ENCODE measurements at places on chromosomes 11 and 22.

GRCh38 chr11:43736502-43737200 is 56.1 kb downstream of the HSD17B12 start:
- DNase-seq = peak; percentile 9

DNA sequence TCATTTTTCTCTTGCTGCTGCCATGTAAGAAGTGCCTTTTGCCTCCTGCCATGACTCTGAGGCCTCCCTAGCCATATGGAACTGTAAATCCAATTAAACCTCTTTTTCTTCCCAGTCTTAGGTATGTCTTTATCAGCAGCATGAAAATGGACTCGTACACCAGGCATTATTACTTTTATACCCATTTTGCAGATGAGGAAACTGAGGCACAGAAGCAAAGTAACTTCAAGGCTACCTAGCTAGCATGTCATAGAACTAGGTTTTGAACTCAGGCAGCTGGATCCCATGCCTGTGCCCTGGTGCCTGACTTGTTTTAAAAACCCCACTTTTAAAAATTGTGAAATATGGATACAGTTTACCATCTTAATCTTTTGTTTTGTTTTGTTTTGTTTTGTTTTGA is 25.8 kb downstream of the KIAA1671 start:
- DNase-seq = no peak

DNA sequence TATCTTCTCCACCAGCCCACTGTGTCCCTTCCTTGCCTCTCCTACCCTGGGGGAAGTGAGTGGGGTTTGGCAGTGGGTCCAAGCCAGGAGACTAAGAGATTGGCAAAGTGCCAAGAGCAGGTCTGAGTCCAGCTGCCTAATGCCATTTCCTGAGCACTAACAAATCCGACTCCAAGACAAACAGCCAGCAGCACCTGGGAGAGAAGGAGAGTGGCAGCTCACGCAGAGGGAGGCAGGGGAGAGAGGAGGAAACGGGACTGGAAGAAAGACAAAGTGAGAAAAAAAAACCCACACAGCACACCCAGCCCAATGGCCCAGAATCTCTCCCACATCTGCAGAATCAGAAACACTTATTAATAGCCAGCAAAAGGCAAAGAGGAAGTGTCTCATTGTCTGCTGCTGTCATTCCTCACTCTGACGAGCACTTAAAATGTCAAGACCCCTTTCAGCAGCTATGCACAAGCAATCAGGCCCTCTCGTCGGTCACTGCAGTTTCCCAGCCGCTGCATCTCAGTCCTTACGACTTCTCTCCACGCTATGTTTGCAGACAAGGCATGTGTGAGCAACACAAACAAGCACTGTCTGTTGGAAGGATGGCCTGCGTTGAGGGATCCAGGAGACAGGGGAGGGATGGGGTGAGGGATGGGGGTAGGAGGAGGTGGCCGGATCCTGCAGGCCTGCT is 558.4 kb upstream of the CADM1 start:
- DNase-seq = no peak

DNA sequence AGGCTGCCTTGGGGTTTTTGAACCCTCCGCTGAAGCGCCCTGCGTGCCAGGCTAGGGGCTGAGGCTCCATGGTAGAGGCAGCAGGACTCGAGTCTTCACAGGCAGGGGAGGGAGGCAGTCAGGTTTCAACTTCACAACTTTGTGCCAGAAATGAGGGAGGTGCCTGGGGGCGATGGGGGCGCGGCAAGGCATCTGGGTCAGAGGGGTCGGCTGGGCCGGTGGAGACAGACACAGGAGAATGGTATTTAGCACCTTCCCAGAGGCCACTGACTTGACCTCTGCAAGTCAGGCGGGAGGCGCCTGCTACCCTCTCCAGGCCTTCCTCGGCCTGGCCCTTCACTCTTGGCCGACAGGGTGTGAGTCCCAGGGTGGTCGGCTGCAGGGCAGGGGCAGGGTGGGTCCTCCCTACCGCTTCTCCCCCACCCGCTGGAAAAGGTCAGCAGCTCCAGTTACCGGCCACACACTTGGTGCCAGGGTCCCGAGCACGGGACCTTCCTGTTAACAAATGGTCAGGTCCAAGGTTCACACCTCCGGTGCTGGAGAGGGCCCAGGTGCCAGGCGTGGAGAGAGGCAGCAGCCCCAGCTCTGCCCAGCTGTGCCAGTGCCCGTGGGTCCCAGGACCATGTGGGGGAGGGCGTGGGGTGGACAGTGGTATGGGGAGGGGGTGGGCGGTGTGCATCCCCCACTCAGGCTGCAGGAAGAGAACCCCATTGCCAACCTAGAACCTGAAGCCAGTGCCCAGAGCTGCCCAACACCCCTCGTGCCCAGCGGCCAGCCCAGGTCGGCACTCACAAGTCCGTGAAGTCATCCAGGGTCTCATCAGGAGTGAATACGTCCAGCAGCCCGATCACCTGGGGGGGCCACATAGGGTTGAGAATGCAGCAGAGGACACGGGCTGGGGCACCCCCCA is 3.8 kb downstream of the MAPK12 start:
- DNase-seq = no peak

- no peak for DNase-seq
These were observed 72.0 kb downstream of the RPUSD4 start for GRCh38 chr11:126139111-126140091.

DNA sequence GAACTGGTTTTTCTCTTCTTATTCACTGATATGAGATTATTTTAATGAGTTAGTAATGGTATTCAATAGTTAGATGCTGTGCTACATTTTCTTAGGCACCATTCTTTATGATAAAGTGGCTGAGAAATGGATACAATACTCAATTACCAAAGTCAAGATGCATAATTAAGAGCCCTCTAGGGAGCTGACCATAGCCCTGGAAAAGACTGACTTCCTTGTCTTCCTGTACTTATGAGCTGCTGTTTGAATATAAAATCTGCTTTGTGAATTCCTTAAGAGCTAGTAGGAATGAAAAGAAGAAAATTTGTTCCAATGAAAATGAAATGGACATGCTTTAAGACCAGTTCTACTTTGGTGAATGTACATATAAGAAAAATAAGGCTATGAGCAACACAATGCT is 452.3 kb downstream of the KCNA4 start:
- DNase-seq = no peak

DNA sequence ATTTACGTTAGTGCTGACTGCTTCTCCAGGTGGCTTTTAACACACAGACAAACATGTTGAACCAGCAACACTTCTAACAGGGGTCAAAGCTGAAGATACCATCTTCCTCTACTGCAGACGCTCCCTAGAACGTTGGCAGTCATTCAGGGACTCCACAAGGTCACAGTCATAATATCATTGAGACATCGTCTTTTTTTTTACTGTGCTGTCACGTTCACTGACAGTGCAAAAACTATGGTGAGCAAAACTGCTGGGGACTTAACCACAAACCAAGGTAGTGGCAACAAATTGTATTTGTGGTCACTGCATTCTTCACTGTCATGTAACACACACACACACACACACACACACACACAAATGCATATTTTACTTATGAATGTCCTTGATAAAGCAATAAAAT is 244.9 kb downstream of the CASP12 start:
- no peak for DNase-seq

GRCh38 chr22:20383538-20383937 is 10.4 kb upstream of the ZNF74 start:
- DNase-seq = no peak

DNA sequence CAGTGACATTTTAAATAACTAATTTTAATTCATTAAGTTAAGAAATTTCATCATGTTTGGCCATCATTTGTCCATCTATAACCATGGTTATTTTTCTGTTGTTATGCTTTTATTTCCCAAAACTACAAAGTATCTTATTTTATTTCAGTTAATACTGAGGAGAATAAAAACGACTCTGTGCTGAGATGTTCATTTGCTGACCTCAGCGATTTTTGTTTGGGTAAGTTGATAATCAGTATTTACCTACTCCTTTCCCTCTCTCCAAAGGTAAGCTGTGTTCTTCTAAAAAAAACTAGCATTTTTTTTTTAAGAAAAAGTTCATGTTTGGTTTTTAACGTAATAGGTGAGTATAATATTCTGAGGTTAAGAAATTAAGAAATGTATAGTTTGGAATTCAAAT is 111.7 kb downstream of the ANO3 start:
- DNase-seq = no peak

DNA sequence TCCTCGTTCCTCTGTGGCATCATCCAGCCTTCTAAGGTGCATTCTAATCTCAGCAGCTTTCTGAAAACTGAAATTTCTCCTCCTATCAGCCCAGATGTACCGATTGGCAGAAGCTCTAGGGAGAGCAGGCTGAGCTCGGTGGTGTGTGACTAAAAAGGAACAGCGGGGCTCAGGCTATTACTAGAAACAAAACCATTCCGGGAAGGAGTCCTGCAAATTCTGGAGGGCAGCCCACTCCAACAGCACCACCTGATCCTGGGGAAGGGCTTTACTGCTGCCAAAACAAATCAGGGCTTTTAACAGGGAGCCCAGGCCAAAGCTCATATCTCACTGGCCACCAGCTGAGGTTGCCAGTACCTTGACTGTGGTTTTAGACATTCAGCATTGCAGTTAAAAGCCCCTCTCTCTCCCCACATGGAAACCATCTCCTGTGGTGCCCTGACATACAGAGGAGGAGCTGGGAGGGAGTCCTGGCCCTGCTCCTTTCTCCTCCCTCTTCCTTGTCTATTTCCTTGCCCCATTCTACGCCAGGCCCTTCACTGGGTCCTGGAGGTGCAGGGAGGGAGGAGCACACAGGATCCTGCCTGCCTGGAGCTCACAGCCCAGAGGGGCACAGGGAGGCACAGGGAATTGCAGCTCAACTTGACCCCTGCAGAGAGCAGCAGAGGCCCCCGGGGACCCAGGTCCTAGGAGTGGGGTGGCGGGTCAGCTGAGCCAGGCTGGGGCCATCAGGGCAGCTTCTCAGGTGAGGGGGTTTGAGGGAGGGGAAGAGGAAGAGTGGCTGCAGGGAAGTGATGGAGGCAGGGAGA is 889 bp downstream of the PLAAT4 start:
- DNase-seq = no peak

DNA sequence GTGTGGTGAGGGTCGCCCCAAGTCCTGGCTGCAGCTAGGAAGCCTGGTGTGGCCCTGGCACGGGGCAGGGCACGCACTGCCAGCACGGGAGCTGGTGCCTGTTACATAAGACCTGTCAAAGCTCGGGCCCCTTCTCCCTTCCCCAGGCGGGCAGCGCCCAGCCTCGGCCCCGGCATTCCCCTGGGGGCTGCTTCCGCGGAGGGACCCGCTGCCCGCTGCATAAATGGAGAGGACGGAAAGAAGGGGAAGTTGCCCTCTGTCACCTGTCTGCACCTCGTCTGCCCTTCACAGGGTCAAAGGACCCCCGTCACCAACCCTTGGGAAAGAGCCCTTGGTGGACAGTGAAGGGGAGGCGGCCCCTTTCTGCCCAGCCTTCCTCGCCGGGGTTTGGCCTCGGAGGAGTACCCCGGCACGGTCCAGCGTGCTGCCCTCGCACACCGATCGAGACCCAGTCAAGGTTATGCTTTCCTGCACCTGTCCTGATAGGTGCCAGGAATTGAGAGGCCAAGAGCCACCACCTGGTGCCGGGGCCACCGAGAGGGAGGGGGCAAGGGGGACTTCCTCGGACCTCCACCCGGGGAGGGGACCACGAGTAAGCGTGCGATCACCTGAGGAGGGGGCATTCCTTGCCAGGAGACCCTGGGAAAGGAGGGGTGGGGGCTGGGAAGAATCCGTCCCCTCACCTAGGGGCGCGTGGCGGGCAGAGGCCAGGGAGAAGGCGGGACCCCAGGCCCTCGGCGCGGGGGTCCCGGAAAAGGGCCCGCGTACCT is 16.8 kb upstream of the MFRP start:
- DNase-seq = no peak

DNA sequence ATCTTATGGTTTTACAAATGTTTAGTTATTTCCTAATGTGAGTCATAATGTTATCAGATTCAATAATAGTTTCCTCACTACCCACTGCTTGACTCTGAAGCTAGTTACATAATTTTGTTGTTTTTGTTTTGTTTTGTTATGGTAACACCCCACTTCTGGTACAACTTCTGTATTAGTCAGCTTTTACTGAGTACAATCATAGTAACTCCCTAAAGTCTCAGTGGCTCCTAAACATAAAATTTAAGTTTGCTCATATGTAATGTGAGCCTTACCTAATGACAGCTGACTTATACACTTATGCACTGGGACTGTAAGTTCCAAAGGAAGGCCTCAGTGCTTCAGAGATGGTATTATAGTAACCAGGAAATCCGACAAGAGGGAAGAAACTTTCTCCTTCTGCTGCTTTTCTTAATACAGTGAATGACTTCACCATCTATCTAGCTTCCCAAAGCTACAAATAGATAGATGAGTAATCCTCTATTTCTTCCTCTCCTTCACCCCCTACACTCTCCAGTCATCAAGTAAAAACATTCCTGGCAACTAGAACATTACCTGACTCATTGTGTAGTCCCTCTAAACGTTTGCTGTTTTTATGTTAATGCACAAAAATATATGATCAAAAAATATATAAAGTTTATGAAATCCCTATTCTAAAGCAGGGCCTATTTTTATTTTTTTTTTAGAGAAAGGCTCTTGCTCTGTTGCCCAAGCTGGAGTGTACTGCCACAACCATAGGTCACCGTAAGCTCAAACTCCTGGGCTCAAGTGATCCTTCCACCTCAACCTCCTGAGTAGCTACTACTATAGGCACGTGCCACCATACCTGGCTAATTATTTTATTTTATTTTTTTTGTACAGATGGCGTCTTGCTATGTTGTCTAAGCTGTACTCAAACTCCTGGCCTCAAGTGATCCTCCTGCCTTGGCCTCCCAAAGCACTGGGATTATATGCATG is 563.0 kb downstream of the SOX6 start:
- DNase-seq = no peak

DNA sequence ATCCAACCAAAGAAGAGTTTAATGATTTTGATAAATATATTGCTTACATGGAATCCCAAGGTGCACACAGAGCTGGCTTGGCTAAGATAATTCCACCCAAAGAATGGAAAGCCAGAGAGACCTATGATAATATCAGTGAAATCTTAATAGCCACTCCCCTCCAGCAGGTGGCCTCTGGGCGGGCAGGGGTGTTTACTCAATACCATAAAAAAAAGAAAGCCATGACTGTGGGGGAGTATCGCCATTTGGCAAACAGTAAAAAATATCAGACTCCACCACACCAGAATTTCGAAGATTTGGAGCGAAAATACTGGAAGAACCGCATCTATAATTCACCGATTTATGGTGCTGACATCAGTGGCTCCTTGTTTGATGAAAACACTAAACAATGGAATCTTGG is 23.9 kb downstream of the KDM4D start:
- no peak for DNase-seq

- peak; percentile 56 for DNase-seq
These were observed 55.6 kb downstream of the P4HA3 start for GRCh38 chr11:74255741-74256375.

DNA sequence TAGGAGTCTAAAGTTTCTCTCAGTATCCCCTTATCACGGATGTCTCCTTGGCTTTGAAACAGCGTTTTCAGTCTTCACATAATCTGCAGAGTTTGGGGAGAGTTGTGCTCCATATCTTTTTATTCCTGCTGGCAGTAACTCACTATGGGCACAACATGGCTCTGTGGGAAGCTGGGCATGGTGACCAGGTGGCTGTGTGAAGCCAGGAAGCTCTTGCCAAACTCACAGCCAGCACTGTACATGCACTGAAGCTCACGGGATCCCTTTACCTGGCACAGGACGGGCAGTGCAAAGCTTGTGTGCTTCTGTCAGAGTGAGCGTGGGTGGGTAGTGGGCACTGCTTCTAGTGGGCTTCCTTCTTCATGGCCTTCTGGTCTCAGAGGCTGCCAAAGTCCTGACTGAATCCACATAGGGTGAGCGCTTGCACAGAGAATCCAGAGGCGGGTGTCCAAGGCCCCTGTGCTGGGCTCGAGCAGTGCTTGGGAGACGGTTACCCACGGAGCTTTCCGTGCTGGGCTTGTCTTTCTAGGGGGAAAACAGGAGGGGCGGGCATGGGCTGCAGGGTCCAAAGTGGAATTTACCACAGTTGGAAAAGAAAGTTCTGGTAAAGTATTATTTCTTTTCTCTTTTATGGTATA is 10.8 kb upstream of the KDM4E start:
- no peak for DNase-seq

Data from NCI-H2107 (cell line).